ENCODE measurements at places on chromosomes 3 and 15.

- no peak overlapping the region for H3K4me3 ChIP-seq
- H3K4me1 ChIP-seq: peaks cover 8% of the 10 kb centered on the region
- peaks cover 14% of the 10 kb centered on the region for H3K27me3 ChIP-seq
- no peak for DNase-seq
Measured at GRCh38 chr3:13619661-13620230, 70.8 kb downstream of the FBLN2 start.

DNA sequence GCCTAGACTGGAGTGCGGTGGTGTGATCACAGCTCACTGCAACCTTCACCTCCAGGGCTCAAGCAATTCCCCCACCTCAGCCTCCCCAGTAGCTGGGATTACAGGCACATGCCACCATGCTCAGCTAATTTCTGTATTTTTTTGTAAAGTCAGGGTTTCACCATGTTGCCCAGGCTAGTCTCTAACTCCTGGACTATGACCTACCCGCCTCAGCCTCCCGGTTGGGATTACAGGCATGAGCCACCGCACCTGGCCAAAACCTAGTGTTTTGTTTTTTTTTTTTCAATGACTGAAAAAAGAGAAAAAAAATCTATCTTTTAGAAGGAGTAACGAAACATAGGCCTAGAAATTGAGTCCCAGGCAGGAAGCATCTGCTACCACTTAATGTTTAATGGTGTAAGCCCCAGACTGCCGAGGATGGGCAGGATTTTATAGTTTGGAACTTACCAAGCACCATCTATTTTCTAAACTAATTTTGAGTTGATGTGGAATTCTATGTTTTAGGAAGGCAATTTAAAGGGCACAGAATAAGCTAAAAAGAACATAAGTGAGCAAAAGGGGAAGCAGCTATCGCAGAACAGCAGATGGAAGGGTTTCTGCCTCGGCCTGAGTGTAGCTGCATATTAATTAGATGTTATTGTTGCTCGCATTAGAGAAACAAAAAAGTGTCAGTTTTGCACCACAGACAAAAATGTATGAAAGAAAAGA is 24.2 kb upstream of the CA12 start:
- H3K27ac ChIP-seq: no peak overlapping the region
- no peak for DNase-seq
- H3K27me3 ChIP-seq: peaks cover 6% of the 10 kb centered on the region

GRCh38 chr15:70311821-70312220 is 214.1 kb upstream of the TLE3 start:
- H3K4me3 ChIP-seq: no peak overlapping the region
- H3K4me1 ChIP-seq: peaks cover 12% of the 10 kb centered on the region
- peaks cover 22% of the 10 kb centered on the region for H3K27me3 ChIP-seq
- DNase-seq: no peak

GRCh38 chr15:72205896-72206676 is 8.5 kb upstream of the GRAMD2A start:
- peaks cover 15% of the 10 kb centered on the region for H3K36me3 ChIP-seq
- DNase-seq: no peak
- H3K27me3 ChIP-seq: no peaks in the 10 kb centered on the region
- H3K4me3 ChIP-seq: no peak overlapping the region
- H3K27ac ChIP-seq: no peak overlapping the region

DNA sequence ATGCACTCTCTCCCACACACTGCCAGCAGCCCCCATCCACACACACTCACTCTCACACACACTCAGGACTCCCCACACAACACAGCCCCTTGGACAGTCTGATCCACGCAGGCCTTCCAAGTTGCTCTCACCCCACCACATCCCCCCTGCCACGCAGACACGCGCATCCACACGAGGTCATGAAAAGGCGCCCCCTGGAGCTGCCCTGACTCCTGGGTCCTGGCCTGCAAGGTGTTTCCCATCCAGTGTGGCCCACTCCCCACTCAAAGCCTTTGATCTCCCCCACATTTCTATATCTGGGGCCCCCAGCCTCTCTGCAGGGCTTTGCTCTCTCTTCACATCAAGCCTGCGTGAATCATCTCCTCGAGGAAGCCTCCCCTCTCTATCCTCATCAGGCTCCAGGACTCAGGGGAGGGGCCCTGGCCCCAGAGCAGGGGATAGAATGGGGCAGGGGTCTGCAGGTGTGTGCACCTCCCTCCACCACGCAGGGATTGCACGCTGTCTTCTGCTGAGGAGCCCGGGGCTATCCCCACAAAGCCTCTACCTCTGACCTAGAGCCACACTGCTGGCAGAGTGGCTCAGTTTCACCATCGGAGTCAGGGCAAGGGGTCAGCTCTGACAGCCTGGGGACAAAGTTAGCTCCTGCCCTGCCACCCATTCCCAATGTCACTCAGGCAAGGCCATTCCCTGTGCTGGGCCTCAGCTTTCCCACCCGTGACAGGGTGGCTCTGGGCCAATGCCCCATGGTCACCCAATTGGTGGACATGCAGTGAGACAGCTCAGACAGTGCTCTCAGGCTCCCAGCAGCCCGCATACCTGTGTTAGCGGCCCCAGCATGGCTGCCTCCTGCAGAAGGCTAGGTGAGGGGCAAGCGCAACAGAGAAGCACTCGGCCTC is 6.4 kb downstream of the MYL3 start:
- H3K36me3 ChIP-seq: peaks cover 6% of the 10 kb centered on the region
- peak; percentile 9 for DNase-seq
- H3K4me3 ChIP-seq: no peak overlapping the region
- H3K27ac ChIP-seq: no peak overlapping the region
- peaks cover 27% of the 10 kb centered on the region for H3K27me3 ChIP-seq
- H3K4me1 ChIP-seq: peaks cover 3% of the 10 kb centered on the region

DNA sequence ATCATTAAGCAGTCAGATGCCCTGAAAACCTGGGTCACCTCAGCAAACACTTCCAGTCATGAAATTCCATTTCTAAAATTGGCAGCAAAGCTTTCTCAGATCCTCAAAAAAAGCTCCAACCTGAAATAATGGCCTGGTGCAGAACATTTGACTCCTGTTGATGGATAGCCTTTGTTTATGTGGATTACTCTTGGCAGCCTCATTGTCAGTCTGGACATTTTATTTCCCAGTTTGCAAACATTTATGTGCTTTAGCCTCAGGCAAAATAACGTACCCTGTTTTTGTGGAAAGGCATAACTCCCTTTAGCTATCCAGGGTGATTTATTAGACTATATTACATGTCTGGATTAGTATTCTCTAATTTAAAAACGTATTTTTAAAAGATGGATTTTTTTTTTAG is 53.9 kb downstream of the PXYLP1 start:
- peaks cover 22% of the 10 kb centered on the region for H3K36me3 ChIP-seq
- H3K27me3 ChIP-seq: no peaks in the 10 kb centered on the region
- H3K4me3 ChIP-seq: no peak overlapping the region
- no peak for DNase-seq

DNA sequence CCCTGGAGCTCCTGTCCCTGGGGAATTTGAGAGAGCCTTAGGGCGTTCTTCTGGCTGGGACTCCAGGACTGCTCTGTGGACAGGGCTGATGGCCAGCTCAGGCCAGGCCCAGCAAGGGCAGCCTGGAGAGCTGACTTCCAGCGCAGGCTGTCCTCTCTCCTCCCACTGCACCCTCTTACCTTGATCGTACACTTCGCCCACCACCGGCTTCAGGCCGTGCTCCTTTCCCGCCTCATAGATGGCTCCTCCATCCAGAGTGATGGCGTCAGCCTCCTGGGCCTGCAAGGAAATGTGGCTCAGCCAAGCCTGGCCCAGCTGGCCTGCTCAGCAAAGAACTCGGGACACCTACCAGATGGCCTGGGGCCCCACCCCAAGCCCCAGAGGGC is 3.1 kb downstream of the MELTF start:
- peaks cover 13% of the 10 kb centered on the region for H3K4me1 ChIP-seq
- H3K36me3 ChIP-seq: no peaks in the 10 kb centered on the region
- no peak overlapping the region for H3K27ac ChIP-seq
- DNase-seq: no peak
- no peak overlapping the region for H3K4me3 ChIP-seq

DNA sequence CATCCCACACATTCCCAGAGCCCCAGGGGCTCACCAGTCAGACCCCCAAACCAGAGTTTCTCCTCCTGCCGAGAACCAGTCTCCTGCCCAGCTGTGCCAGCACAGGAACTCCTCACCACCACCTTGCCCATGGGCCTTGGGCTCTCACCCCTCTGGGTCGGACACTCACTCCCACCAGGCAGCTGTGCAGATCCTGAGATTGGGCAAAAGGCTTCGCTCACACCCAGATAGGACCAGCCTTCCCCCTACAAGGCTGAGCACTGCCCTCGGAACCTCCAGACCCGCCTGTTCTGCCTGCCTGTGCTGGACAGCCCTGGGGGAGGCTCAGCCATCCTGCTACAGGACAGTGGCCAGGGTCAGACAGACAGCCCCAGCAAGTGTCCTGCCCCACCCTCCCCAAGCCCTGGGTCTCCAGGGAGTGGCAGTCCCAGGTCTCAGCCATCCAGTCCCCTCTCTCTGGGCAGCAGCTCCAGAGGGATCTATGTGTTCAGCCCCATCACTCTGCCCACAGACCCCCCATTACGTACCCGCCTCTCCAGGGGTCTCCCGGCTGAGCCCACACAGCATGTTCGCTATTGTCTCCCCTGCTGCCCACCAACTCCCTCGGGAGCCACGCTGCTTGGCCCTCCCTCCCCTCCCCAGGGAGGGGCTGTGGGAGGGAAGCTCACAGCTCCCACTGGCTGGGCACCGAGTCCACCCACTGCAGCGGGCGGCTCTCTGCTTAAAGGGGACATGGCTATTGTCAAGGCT is at the start of gene GRIP2:
GRIP2 (minus strand) TSS at position 601 of the 750 bp plus-strand sequence; CDS start at position 567, 34 bp downstream.
- no peak within 1 kb of the TSS for H3K4me3 ChIP-seq
- peaks cover 10% of the 10 kb centered on the region for H3K27me3 ChIP-seq
- no peaks in the 10 kb centered on the region for H3K36me3 ChIP-seq
- DNase-seq: no peak
- no peak within 1 kb of the TSS for H3K27ac ChIP-seq

DNA sequence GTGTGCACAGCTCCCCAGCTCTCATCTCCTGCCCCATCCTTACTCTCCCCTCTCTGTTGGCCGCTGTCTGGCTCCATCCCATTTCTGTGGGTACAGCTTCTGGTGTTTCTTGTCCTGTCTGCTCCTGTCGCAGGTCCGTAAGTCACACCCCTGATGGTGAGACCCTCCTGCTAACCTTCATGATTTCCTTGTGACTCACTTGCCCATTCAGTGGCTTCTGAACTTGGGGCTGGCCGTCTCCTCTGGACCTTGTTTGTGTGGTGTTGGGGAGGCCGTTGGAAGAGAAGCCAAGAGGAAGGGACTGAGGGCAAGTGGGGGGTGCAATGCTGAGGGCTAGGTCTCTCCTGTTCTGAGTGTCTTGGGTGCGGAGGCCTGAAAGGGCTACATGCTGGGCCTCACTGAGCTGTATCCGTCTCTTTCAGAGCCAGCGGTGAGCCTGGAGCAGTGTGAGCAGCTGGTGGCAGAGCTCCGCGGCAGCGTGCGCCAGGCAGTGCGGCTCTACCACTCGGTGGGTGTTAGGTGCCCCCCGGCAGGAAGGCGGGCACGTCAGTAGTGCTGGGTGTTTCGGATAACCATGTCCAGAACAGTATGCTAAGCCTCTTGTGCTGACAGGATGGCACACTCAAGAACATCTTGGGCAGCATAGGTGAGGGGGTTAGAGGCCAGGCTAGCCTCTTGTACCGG is 3.7 kb upstream of the JMJD7 start:
- no peak for DNase-seq
- peaks cover 4% of the 10 kb centered on the region for H3K36me3 ChIP-seq
- H3K4me3 ChIP-seq: no peak overlapping the region
- H3K4me1 ChIP-seq: peaks cover 18% of the 10 kb centered on the region
- no peaks in the 10 kb centered on the region for H3K27me3 ChIP-seq
- peak overlapping the region; percentile 14 for H3K27ac ChIP-seq

DNA sequence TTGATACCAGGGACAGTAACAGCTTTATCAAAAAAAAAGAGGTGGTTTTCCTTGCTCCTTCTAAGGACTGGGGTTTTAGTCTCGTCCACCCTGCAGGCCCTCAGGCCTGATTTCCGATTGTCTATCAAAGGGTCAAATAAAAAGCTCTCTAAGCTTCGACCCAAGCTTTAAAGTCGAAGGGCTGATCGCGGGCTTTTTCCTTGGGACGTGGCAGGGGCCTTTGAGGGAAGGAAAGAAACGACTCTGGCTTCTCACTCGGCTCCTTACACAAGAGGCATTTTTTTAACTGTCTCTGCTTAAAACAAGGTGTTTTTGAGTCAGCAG is 354 bp upstream of the KLHL24 start:
- no peaks in the 10 kb centered on the region for H3K36me3 ChIP-seq
- H3K27ac ChIP-seq: peak overlapping the region; percentile 90
- peaks cover 16% of the 10 kb centered on the region for H3K4me1 ChIP-seq
- no peaks in the 10 kb centered on the region for H3K27me3 ChIP-seq

DNA sequence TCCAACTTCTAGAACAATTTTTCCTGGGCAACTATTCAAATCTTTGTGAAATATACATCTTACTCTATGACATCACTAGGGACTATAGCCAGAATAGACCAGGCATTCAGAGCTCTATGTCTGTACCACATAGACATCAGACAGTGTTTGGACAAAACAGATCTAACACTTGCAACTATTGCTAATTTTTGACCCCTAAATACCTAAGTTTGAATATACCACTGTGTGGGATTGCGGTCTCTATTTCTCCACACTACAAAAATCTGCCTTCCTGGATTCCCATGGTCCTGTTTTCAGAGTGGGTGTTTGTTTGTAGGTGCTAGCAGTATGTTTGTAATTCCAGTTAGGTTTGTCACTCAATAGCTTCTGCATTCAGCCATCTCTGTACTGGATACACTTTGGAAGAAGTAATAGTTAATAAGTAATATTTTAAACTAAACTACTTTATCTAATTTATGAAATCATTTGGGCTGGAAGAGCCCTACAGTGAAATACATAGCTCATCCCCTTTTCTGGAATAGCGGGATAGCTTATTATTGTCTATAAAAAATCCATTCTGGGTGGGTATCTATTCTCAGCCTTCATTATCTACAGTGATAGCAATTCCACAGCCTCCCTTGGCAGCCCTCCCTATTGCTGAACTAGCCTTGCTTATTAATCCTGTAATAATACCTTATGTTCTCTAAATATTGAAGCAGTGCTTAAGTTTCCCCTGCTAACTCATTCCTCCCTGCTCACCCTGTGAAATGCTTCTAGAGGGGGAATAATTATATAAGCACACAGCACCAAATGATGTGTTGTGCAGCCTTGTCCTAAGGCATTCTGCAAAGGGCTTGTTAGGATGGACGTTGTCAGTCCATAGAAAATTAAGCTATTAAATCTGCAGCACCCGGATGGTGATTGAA is 49.4 kb downstream of the RBMS3 start:
- no peaks in the 10 kb centered on the region for H3K4me1 ChIP-seq
- H3K36me3 ChIP-seq: no peaks in the 10 kb centered on the region
- no peak overlapping the region for H3K27ac ChIP-seq
- no peak overlapping the region for H3K4me3 ChIP-seq

DNA sequence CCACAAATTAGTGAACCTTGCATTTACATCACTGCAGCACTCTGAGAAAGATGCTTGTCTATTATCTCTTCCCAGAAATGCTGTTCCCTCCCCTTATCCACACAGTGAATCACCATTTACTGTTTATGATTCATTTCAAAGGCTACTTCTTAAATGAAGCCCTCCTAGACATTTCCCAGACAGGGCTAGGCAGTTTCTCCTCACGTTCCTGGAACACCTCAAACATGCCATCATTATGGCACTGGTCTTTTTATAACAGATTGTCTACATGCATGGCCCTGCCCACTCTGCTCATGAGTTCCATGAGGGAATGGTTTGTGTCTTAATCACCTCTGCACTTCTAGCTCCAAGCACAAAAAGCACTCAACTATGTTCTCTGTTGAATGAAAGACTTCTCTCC is 32.2 kb upstream of the TM2D3 start:
- peaks cover 4% of the 10 kb centered on the region for H3K4me1 ChIP-seq
- peaks cover 3% of the 10 kb centered on the region for H3K36me3 ChIP-seq
- H3K27me3 ChIP-seq: no peaks in the 10 kb centered on the region
- H3K27ac ChIP-seq: peak overlapping the region; percentile 41
- no peak for DNase-seq
- no peak overlapping the region for H3K4me3 ChIP-seq

All from T-helper 17 cell (primary cell).